ENCODE measurements at places on chromosomes 5 and 9.

- DNase-seq = no peak
Observed at GRCh38 chr5:154364771-154365170, 81.0 kb upstream of the SAP30L start.

DNA sequence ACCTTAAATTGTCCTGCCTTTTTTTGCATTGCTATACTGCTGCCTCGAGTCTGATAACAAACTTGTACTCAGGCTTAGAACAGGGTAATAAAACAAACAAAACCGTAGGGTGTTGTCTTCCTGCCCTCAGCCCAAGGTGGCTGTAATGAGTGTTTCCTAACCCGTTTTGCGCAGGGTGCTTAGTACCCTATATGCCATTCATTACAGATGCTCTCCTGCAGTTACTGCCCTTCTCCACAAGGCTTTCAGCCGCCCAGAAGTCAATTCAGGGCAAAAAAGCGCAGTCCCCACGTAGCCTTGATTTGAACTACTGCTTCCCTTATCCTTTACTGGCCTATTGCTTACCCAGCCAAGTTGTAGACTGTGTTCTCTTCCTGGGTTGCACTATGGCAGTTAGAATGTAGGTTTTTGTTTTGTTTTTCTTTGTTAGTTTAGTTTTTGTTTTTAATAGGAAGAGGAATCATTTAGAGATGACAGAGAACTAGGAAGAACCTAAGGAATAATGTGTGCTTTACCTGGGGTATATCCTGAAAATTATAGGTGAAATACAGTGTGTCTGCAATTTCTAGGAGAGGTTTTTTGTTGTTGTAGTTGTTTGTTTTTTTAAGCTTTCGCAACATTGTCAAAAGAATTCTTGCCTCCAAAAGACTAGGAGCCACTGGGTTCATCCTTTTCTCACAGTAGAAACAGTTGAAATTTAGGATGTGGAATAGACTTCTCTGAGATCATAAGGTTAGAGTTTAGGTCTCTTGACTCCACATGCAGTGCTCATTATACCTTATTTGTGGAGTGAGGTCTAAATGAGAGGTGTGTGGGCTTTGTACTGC lies 1.3 kb downstream of the HMGXB3 start:
- peak; percentile 86 for DNase-seq

DNA sequence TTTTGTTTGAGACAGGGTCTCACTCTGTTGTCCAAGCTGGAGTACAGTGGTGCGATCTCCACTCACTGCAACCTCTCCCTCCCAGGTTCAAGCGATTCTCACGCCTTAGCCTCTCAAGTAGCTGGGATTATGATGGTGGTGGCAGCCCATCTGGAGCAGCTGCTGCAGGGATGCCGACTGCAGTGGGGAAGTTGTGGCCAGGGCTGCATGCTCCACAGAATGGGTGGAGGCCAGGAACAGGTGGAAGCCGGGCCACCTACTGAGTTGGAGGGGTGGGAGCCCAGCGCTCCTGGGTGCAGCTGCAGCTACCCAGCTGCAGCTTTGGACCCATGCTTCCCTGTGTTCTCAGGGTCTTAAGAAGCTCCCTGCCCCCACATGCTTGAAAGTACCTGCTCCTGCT lies 99.7 kb downstream of the SCAI start:
- DNase-seq = no peak

DNA sequence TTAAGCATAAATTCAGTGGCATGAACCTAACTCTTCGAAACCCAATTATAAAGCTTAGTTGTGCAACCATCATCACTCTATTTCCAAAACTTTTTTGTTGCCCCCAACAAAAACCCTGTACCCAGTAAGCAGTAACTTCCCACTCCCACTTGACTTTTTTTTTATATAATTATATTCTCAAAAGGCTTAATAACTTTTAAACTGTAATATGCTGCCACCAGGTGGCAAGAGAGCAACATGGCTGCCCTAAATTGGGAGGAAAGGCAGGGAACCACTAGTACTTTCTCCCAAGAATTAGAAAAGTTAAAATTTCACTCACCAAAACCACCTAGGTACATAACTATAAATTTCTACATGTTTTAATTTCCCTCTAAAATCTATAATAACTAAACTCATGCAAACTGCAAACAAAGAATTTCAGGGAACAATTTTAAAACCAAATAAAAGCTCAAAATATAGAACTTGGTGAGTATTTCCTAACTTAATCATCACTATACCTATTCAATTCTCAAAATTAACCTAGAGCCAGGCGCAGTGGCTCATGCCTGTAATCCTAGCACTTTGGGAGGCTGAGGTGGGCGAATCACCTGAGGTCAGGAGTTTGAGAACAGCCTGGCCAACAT lies 50.2 kb upstream of the RNF38 start:
- DNase-seq = peak; percentile 74

- no peak for DNase-seq
Observed at GRCh38 chr5:162503796-162504195, 436.2 kb downstream of the GABRG2 start.

GRCh38 chr9:99050292-99050911 lies 54.5 kb upstream of the TGFBR1 start:
- no peak for DNase-seq

- no peak for DNase-seq
Observed at GRCh38 chr5:89327608-89328007, 444.6 kb upstream of the MEF2C start.

DNA sequence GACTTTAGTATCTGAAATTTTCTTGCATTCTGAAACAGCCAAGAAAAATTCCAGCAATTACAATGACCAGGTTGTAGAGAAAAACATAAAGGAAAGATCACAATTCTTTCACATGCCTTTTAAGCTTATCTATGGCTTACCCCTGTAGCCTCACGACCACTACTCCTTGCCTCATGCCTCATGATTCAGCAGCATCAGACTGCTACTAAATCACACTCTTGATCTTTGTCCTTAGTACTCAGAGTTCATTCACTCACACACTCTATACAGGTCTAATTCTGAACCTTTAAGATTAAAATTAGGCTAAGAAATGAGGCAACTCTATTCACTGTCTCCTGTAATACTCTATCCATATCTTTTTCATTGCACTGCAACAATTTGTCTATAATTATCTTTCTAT lies 415.1 kb downstream of the MLLT3 start:
- DNase-seq = no peak

- peak; percentile 77 for DNase-seq
Observed at GRCh38 chr9:83707518-83707767, 315 bp downstream of the UBQLN1 start.

DNA sequence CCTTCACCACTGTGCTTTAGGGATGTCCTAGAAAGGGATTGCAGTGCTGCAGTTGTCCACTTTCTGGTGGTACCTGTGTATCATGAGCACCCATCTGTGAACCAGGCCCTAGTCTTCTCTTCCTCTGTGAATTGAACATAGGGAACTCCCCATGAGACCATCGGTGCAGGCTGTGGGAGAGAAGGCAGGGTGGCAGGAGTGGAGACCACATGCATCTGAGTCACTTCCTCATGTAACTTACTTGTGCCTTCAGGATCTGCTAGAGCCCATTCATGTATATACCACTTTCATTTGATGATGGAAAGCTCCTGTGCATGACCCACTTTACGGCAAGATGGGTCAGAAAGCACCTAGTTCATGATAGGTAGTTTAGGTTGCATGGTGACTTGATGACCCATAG lies 478.1 kb upstream of the CDH9 start:
- DNase-seq = no peak

DNA sequence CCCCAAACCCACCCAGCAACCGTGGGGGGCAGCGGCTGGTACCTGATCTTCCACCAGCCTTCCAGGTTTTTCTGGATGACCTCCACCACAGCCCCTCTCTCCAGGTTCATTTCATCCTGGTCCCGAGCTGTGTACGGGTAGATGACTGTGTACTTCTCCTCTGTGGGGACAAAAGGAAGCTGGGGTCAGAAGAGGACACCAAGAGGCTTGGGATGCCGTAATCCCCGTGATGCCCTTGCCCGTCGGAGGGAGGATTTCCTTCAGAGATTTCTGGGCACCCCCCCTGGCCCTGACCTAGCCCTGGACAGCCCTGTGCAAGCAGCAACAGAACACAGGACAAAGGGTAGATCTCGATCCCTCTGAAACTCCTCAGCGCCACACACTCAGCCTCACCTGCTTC lies 70.3 kb upstream of the UBTD2 start:
- no peak for DNase-seq

GRCh38 chr9:113519426-113520108 lies 56.0 kb downstream of the RGS3 start:
- peak; percentile 38 for DNase-seq

DNA sequence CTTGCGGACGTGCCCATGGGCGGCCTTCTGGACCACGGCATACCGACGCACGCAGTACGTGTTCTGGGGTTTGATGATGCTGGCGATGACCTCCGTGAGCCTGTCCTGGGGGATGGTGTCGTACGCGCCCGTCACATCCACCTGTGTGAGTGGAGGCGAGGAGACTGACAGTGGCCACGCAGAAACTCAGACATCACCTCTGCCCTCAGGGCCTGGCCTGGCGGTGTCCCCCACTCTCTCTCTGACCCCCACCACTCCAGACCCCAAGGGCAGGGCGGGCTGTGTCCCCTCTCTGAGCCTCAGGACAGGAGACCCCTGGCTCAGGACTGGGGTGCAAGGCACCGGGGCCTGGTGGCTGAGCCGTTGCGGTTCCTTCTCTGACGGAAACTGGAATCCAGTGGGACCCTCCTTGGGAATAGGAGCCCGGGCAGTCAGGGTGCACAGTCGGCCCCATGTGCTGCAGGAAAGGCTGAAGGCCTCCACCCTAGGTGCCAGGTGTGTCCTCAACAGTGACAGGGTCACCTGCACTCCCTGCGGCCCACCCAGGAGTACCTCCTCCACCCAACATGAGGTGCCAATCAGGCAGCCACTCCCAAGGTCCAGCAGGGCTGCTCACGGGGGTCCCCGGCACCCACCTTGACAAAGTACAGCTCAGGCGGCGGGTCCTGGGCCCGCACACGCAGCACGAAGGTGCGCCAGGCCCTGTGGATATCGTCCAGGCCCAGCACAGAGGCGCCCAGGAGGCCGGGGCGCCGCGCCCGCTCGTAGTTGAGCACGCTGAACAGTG lies 16.0 kb downstream of the TERT start:
- DNase-seq = no peak

- no peak for DNase-seq
Observed at GRCh38 chr5:144328980-144329379, 158.3 kb downstream of the KCTD16 start.

- DNase-seq = no peak
Observed at GRCh38 chr5:98458004-98458403, 315.5 kb upstream of the RGMB start.

DNA sequence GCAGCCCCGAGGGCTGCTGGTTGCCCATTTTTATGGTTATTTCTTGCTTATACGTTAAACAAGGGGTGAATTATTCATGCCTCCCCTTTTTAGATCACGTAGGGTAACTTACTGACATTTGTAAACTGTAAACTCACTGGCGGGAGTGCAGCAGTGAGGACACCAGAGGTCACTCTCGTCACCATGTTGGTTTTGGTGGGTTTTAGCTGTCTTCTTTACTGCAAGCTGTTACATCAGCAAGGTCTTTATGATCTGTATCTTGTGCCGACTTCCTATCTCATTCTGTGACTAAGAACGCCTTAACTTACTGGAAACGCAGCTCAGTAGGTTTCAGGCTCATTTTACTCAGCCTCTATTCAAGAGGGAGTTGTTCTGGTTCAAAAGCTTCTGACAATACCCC lies 155.0 kb upstream of the PRDM9 start:
- DNase-seq = peak; percentile 39

DNA sequence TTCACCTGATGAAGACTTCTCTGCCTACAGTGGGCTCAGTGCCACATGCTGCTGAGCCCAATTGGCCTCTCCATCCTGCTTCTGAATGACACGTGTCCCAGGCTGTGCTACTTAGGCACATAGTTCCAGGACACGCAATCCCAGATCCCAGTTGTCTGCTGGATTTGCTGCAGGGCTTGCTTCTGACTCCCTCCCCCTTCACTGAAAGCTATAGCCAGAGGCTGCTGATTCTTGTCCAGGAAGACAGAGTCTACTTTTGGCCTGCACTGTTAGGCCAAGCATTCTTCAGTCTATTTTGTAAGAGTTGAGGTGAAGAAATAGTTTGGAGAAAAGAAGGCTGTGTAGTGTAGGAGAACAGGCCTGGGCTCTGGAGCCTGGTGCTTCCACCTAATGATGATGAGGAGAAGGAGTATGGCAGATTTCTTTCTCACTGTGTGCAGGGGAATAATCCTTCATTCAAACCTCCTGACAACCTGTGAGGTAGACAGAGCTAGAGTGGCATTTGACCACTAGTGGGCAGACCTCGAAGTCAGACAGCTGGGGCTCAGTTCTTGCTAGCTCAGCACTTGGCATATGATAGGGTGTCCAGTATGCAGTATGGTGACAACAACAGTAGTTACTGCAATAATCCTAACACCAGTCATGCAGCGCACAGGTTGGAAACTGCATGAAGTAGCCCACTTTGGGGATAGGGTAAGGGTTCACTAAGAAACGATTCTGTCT lies 19.5 kb upstream of the ASPN start:
- peak; percentile 68 for DNase-seq

DNA sequence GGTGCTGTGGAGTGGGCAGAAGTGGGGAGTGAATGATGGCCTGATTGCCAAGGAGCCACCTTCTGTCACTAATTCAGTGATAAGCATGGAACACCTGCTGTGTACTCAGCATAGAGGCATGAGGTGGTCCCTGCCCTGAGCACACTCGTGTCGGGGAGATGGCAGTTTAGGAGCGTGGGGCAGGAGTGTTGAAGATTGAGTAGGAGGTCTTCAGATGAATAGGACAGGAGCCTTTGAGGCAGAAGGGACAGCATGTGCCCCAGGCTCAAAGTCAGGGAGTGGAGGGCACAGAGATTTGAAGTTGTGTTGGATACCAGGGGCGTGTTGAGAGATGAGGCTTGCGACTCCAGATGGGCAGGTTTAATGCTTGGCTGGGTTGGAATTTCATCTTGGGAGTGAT lies 55.0 kb downstream of the ZNF618 start:
- no peak for DNase-seq

- DNase-seq = no peak
Observed at GRCh38 chr5:146623666-146624065, 107.7 kb upstream of the GPR151 start.

DNA sequence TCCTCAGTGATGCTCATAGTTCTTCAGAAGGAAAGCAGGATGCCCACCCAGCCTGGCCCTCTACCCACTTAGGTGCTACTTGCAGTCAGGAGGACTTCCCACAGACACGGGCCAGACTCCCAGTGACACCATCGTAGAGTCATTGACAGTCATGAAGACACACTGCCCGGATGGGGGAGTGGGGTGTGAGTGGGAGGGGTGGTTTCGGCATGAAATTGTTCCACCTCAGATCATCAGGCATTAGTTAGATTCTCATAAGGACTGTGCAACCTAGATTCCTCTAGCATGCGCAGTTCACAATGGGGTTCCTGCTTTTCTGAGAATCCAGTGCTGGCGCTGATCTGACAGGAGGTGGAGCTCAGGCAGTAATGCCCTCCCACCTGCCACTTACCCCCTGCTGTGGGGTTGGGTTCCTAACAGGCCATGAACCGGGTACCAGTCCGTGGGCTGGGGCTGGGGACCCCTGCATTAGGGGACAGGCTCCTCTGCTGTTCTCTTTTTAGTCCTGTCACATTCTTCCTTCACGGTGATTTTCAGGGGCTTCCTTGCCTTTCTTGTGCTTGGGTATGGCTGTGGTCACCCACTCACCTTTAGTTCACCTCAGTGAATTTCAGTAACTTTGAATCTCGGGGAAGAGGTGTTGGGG lies 88.2 kb upstream of the ANKRD55 start:
- no peak for DNase-seq

GRCh38 chr9:93020771-93021670 lies 37.5 kb upstream of the SUSD3 start:
- DNase-seq = no peak

- no peak for DNase-seq
Observed at GRCh38 chr9:109751253-109751652, 28.7 kb upstream of the PALM2AKAP2 start.

All from MCF 10A (cell line).